ENCODE measurements at places on chromosomes 7 and 10.

- DNase-seq = no peak
Observed at GRCh38 chr7:113292105-113292504, 173.8 kb upstream of the SMIM30 start.

- no peak for DNase-seq
Observed at GRCh38 chr7:157856873-157857577, 520.2 kb downstream of the DNAJB6 start.

DNA sequence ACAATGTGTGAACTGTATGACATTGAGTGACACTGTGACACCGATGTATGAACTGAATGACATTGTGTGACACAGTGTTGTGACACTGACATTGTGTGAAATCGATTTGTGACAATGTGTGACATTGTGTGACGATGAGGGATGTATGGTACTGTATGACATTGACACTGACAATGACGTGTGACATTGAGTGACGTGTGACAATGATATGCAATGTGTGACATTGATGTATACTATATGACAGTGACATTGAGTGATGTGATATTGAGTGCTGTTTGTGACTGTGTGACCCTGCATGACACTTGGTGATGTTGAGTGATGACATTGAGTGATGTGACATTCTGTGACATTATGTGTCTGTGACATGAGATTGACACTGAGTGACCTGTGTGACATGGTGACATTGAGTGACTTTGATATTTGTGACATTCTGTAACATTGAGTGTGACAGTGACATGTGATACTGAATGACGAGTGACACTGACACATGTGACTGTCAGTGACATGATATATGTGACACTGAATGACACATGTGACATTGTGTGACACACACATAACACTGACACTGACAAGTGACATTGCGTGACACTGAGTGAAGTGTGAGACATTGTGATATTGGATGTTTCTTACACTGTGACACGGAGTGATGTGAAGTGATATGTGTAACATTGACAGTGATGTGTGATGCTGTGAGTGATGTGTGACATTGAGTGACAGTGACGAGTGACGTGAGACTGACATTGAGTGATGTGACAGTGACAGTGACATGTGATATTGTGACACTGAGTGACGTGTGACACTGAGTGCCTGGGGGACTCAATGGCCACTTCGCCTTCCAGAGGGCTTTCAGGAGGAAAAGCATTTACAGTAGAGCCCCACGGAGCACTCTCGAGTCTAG, 167.5 kb downstream of the PRKAG2 start:
- DNase-seq = no peak

GRCh38 chr10:107474650-107475049, 310.1 kb upstream of the SORCS1 start:
- no peak for DNase-seq

DNA sequence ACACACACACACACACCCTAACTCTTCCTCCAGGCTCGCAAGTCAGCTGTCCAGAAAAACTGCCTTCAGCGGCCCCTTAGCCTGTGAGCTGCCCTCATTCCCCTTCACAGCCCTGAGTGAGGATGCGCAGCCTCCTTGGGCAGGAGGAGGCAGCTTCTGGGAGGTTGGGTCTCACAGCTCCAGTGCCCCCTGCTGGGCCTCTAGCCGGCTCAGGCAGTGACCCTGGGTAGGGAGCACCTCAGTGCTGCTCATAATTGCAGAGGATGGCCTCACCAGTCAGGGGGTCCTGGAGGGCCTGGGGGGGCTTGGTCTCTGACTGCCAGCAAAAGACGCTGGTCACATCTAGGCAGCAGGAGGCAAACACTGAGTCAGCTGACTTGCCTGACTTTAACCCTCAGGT, 43.7 kb downstream of the ZNF273 start:
- DNase-seq = no peak

DNA sequence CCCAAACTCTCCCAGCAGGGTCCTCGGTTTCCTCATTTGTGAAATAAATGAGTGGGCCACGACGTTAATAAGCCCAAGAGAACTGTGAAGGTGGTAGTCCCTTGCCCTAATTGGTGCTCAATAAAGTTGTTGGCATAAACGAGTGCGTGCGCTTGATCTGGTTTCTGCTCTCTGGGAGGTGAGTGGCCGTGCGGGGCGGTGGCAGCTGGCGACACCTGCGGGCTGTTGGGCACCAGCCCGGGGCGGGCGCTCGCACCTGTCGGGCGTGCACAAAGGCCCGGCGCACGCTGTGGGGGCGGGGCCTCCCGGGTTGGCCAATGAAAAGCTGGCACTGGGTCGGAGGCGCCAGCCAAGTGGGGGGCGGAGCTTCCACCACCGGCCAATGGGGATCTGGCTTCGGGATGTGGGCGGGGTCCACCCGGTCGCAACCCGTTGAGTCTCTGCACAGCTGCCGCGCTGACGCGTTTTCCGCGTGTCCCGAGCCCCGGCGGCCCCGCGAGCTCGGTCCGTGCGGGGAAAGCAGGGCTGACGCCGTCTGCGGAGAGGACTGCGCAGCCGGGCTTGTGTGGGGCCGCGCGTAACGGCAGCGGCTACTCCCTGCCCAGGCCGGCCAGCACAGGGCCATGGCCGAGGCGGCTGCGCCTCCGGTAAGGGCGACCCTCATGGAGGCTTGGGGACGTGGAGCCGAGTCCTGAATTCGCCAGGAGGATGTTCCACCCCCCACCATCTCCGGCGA, 23.0 kb downstream of the ZNF783 start:
- DNase-seq = peak; percentile 98

DNA sequence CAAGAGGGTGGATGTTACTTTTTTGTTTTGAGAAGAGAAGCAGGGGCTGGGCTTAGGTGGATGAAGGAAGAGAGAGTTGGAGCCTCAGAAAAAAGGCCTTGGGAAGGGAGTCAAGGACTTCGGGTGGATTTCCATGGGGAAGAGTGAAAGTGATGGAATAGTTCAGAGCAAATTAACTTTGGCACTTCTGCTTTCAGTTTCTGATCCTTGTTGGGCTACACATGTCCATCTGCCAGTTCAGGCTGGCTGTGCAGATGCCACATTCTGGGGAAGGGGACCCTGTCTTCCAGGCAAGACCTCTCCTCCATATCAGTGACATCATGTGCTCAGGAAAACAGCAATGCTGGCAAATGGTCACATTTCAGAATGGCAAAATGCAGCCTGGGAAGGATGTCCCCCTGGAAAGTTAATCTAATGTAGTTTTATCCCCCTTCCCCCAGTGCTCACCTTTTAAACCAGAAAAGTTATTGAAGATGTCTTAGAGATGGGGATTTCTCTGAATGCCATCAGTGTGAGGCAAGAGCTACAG, 86.0 kb downstream of the WDFY4 start:
- no peak for DNase-seq

GRCh38 chr10:129098517-129098916, 368.5 kb upstream of the MGMT start:
- no peak for DNase-seq

GRCh38 chr7:20132585-20132984, 84.6 kb downstream of the MACC1 start:
- no peak for DNase-seq

DNA sequence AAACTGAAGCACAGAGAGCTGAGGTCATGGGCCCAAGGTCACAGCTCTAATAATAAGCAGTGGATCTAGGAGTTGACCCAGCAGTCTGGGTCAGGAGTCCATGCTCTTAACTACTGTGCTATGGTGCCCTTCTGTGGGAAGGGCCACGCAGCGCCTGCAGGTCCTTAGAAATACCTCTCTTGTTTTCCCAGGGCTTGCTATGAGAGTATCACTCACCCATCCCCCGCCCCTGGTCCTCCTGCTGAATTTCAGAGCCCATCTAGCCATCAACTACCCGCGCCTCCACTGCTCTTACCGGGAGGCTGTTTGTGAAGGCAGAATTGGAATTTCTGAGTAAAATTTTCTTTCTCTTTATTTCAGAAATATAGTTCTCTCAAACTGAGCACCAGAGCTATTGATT, 27.3 kb upstream of the CRHR2 start:
- DNase-seq = no peak

- DNase-seq = no peak
Observed at GRCh38 chr10:106625751-106626150, 538.8 kb downstream of the SORCS1 start.
